ENCODE measurements at places on chromosomes 6 and 20.

GRCh38 chr6:56243518-56244070, 3.8 kb downstream of the COL21A1 start:
- DNase-seq = no peak

DNA sequence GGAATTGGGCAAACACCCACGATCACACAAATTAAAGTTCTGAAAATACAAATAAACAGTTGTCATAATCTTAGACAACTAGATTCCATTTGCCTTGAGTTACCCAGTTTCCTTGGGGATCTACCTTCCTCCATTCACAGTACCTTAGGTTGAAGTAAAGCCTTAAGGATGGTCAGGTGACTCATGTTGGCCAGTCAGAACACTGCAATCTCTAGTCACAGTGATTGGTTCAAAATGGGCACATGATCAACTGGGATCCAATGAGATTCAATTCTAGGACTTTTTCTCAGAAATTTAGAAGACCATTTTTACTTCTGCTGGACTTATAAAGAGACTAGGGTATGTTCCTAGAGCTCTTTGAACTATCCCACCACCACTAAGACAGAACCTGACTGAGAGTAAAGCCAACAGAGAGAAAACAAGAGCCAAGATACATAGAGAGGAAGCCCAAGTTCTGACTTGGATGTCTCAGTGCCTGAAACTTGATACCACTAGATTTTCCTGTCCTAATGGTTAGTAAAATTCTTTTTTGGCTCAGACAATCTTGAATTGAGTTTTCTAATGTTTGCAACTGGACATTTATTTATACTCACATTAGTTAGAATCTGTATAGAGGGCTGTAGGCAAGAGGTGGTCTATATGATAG, 8.6 kb upstream of the CLIC5 start:
- no peak for DNase-seq

- DNase-seq = peak; percentile 73
These were observed 31.6 kb upstream of the SLC32A1 start for GRCh38 chr20:38692436-38693411.

GRCh38 chr20:40313730-40314129, 375.3 kb downstream of the MAFB start:
- DNase-seq = no peak

GRCh38 chr6:123022975-123023374, 26.9 kb downstream of the CLVS2 start:
- DNase-seq = peak; percentile 30
